Daoy (cell line): ENCODE measurements at places on chromosomes 12 and 14. TPM values are rescaled to one million over a fixed set of nuclear protein-coding genes. Genes with fewer than 3 reads are reported as not detected.

The ACVRL1 gene
- 1.7 and 2.9 TPM in 2 replicates for total RNA-seq

The OAS2 gene
- total RNA-seq = 3.9 and 5.1 TPM in 2 replicates

The RPS6KL1 gene
- total RNA-seq = 6.6 and 9.8 TPM in 2 replicates

The SLC25A47 gene
- not detected in 2 replicates for total RNA-seq

The SIX6 gene
- 0.12 TPM in 1 of 2 replicates, not detected in the other for total RNA-seq

The FOXN4 gene
- 0.06 and 0.12 TPM in 2 replicates for total RNA-seq

The TMEM117 gene
- 2.3 and 3.6 TPM in 2 replicates for total RNA-seq

The PPFIBP1 gene
- 77.7 and 96.9 TPM in 2 replicates for total RNA-seq

The TMEM229B gene
- total RNA-seq = 2.9 and 8.5 TPM in 2 replicates

The NUP37 gene
- 135 and 146 TPM in 2 replicates for total RNA-seq

The NPFF gene
- not detected in 2 replicates for total RNA-seq

The RDH5 gene
- total RNA-seq = 2.2 and 4.5 TPM in 2 replicates

The RDH12 gene
- 0.06 TPM in 1 of 2 replicates, not detected in the other for total RNA-seq

The RTN1 gene
- 2.4 and 5.3 TPM in 2 replicates for total RNA-seq

The MAP1LC3B2 gene
- total RNA-seq = 0.17 TPM in 1 of 2 replicates, not detected in the other

The PPP4R4 gene
- total RNA-seq = 7.1 and 17.6 TPM in 2 replicates

The GXYLT1 gene
- total RNA-seq = 28.8 and 29.9 TPM in 2 replicates

The VSX2 gene
- total RNA-seq = not detected in 2 replicates
